ENCODE measurements at places on chromosomes 1 and 21. TPM values are rescaled to one million over a fixed set of nuclear protein-coding genes. Genes with fewer than 3 reads are reported as not detected.

- no peaks in the 10 kb centered on the region for H3K4me1 ChIP-seq
- H3K4me3 ChIP-seq: no peak overlapping the region
- H3K36me3 ChIP-seq: no peaks in the 10 kb centered on the region
- no peaks in the 10 kb centered on the region for H3K27me3 ChIP-seq
- DNase-seq: no peak
- H3K27ac ChIP-seq: no peak overlapping the region
These were observed 134.3 kb downstream of the MATN1 start for GRCh38 chr1:30589083-30589482.

SFT2D2 gene
- polyA plus RNA-seq: 2.4 TPM

TNFSF4 gene
- polyA plus RNA-seq: not detected

CBR1 gene
- polyA plus RNA-seq: 1,932 TPM

SLC30A10 gene
- 7.6 TPM for polyA plus RNA-seq

GRCh38 chr1:184650177-184650866, 104.3 kb downstream of the EDEM3 start:
- no peak overlapping the region for H3K27ac ChIP-seq
- no peak overlapping the region for H3K4me3 ChIP-seq

CD1D gene
- polyA plus RNA-seq: 9.5 TPM

DNA sequence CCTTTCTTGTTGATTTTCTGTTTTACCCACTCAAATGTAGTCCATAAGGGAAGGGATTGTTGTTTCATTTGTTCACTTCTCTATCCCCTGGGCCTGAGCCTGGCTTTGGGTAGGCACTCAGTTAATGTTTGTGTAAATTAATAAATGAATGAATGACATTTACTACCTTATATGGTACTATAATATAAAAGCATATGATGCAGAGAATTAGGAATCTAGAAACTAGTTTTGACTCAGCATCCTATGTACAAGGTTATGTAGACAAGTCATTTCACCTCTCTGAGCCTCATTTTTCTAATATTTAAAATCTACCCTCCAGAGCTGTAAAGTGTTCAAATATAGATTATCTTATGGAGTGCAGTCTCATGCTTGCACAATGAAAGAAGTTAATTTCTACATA, 68.9 kb upstream of the S1PR1 start:
- H3K27ac ChIP-seq: no peak overlapping the region
- H3K36me3 ChIP-seq: no peaks in the 10 kb centered on the region
- no peaks in the 10 kb centered on the region for H3K4me1 ChIP-seq

- DNase-seq: peak; percentile 85
- H3K27me3 ChIP-seq: no peaks in the 10 kb centered on the region
- H3K36me3 ChIP-seq: no peaks in the 10 kb centered on the region
- peaks cover 11% of the 10 kb centered on the region for H3K4me1 ChIP-seq
- H3K4me3 ChIP-seq: no peak overlapping the region
These were observed 111.9 kb upstream of the SLC25A33 start for GRCh38 chr1:9427388-9427787.

GRCh38 chr1:185526344-185527307, 207.6 kb upstream of the HMCN1 start:
- no peak overlapping the region for H3K4me3 ChIP-seq
- no peaks in the 10 kb centered on the region for H3K36me3 ChIP-seq
- peak; percentile 37 for DNase-seq

GRCh38 chr21:39332175-39332574, 16.7 kb downstream of the HMGN1 start:
- H3K4me3 ChIP-seq: no peak overlapping the region
- H3K27ac ChIP-seq: no peak overlapping the region
- DNase-seq: peak; percentile 56

DNA sequence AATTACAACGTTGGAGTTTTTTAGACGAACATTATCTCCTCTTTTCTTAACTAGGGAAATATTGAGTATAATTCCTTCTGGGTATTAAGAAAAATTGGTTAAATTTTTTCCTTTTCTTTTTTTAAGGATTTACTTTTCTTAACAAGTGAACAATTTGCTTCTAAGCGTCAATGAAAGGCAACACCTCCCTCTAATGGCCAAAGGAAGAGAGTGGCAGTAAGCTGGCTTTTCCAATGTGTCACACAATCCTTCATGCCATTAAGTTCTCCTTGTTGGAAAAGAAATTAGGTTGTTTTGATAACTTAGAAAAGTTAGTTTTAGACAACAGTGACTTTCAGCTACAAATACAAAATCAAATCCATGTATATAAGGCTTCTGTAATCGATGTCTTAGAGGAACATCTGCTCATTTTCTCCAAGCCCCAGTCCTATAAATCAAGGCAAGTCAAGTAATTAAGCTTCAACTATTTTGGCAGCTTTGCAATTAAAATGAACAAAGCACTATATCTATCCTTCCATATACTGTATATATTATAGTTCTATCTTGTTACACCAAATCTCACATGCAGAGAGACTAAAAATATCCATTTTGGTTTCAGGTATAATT, 62.8 kb downstream of the EDEM3 start:
- no peak overlapping the region for H3K4me3 ChIP-seq
- no peak overlapping the region for H3K27ac ChIP-seq
- peak; percentile 50 for DNase-seq
- H3K27me3 ChIP-seq: no peaks in the 10 kb centered on the region

DNA sequence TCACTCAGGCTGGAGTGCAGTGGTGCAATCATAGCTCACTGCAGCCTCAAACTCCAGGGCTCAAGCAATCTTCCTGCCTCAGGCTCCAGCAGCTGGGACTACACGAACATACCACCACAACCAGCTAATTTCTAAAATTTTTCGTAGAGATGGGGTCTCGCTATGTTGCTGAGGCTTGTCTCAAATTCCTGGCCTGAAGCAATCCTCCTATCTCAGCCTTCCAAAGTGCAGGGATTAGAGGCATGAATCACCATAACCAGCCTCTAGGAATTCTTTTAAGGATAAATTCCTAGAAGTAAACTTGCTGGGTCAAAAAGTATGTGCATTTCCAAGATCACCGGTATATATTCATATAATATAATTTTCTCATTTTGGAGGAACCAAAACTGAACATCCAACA, 17.6 kb upstream of the HUNK start:
- no peak overlapping the region for H3K27ac ChIP-seq
- DNase-seq: no peak
- no peaks in the 10 kb centered on the region for H3K27me3 ChIP-seq
- H3K4me3 ChIP-seq: no peak overlapping the region
- no peaks in the 10 kb centered on the region for H3K4me1 ChIP-seq

HSD3B2 gene
- polyA plus RNA-seq: 2.8 TPM

UQCRHL gene
- polyA plus RNA-seq: 3.5 TPM

DNA sequence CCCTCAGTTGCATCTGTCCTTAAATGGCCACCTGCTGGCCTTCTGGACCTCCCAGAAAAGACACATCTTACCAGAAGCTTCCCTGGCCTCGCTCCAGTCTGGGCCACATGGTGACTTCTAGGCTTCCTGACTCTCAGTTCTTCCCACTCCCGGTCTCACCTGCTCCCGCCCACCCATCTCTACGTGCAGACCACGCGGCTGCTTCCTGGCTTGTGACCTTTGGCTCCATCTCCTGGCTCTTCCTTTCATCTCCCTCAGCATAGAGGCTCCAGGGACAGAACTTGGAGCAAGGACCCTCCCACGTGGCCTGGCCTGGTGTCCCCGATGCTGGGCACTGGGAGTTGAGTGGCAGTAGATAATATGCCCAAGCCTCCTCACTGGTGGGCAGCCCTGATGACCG, 124.9 kb upstream of the IRF2BP2 start:
- no peak overlapping the region for H3K4me3 ChIP-seq
- no peaks in the 10 kb centered on the region for H3K36me3 ChIP-seq
- H3K4me1 ChIP-seq: peaks cover 3% of the 10 kb centered on the region

ASAP3 gene
- 14.6 TPM for polyA plus RNA-seq

GRCh38 chr1:246565751-246566127, 322 bp downstream of the TFB2M start:
- no peak for DNase-seq
- H3K4me3 ChIP-seq: peak overlapping the region; percentile 94
- H3K27me3 ChIP-seq: no peaks in the 10 kb centered on the region
- H3K27ac ChIP-seq: peak overlapping the region; percentile 86
- no peaks in the 10 kb centered on the region for H3K36me3 ChIP-seq

DNA sequence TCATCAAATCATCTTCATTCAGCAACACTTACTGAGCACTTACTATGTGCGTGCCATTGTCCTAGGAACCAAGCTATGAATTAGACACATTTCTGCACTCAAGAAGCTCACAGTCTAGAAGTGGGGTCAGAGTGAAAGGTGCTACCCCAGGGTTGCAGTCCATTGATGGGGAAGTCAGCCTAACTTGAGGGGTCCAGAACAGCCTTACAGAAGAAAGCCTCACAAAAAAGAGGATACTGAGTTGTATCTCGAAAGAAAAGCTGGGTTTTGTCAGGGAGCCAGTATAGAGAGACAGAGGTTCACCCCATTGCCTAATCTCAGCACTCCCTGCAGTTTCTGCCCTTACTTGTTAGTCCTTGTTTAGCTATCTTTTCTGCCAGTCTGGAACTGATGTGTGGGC, 153.1 kb upstream of the JUN start:
- H3K36me3 ChIP-seq: no peaks in the 10 kb centered on the region
- no peaks in the 10 kb centered on the region for H3K4me1 ChIP-seq
- no peak overlapping the region for H3K27ac ChIP-seq
- H3K27me3 ChIP-seq: no peaks in the 10 kb centered on the region

GRCh38 chr1:41320895-41321676, 40.1 kb upstream of the FOXO6 start:
- DNase-seq: no peak
- no peak overlapping the region for H3K27ac ChIP-seq
- H3K4me1 ChIP-seq: no peaks in the 10 kb centered on the region
- no peaks in the 10 kb centered on the region for H3K36me3 ChIP-seq

DNA sequence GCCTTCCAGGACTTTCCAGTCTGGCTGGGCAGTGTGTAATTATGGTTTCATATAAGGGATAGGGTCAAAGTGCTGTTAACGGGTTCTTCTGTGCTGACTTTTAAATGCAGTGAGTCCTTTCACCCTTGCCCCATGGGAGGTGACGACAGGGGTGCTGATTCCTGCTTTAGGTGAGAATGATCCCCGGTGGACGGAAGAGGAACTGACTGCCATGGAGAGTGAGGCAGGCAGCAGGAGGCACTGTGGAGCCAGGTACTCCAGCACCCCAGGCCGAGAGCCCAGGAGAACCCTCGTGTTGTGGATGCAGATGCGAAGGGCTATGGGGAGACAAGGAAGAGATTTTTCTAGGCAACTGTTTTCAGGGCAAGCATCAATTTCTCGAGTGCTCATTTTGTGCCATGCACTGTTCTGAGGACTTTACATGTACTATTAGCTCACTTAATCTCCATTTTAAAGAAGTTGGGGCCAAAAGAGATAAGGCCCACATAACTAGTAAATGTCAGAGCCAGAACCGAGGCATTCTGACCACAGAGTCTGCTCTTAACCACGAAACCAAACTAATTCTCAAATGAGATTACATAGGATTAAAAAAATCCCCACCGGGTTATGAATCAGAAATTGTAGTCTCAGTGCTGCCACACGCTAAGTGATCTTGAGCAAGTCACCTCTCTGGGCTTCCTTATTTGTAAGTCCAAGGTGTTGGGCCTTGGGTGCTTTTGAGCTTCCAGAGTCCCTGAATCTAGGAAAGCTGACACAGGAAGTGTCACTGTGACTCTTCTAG, 28.2 kb downstream of the STPG1 start:
- H3K27ac ChIP-seq: no peak overlapping the region
- DNase-seq: peak; percentile 40
- H3K27me3 ChIP-seq: no peaks in the 10 kb centered on the region
- H3K4me3 ChIP-seq: no peak overlapping the region
- H3K4me1 ChIP-seq: no peaks in the 10 kb centered on the region
- H3K36me3 ChIP-seq: no peaks in the 10 kb centered on the region

TBX15 gene
- not detected for polyA plus RNA-seq

AGT gene
- 3.8 TPM for polyA plus RNA-seq

FMO5 gene
- polyA plus RNA-seq: 23.2 TPM

GRCh38 chr1:183375381-183375780, 42.8 kb downstream of the NMNAT2 start:
- no peaks in the 10 kb centered on the region for H3K4me1 ChIP-seq
- H3K27ac ChIP-seq: no peak overlapping the region
- no peaks in the 10 kb centered on the region for H3K36me3 ChIP-seq
- no peak for DNase-seq
- no peak overlapping the region for H3K4me3 ChIP-seq

KRTAP23-1 gene
- not detected for polyA plus RNA-seq

CD84 gene
- polyA plus RNA-seq: 0.94 TPM

CCDC27 gene
- 0.27 TPM for polyA plus RNA-seq

DNA sequence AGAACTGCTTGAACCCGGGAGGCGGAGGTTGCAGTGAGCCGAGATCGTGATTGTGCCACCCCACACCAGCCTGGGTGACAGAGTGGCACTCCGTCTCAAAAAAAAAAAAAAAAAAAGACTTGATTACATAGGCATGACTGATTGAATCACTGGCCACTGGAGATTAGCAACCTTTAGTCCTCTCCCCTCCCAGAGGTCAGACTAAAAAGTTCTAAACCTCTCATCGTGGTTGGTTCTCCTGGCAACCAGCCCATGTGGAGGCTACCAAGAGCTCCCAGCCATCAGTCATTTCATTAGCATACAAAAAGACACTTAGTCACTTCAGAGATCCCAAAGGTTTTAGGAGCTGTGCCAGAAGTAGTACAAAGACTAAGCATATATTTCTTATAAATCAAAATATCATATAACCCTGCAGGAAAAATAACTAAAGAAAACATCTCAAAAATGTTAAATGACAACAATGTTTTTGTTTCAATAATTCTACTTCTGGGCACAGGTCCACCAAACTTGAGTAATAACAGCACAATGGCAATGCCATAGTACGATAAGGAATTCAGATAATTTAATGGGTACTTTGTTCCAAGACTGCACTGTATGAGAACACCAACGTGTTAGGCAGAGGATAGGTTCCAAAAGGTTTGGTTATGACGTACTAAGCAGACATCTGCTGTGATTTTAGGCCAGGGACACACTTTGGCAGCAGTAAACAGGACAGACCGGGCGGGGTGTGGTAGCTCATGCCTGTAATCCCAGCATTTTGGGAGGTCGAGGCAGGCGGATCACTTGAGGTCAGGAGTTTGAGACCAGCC, 18.1 kb downstream of the USP48 start:
- H3K36me3 ChIP-seq: no peaks in the 10 kb centered on the region
- no peak overlapping the region for H3K27ac ChIP-seq
- H3K4me1 ChIP-seq: no peaks in the 10 kb centered on the region

GRCh38 chr1:205604825-205605505, 26.8 kb downstream of the ELK4 start:
- peaks cover 3% of the 10 kb centered on the region for H3K4me1 ChIP-seq
- H3K36me3 ChIP-seq: peaks cover 19% of the 10 kb centered on the region
- H3K27ac ChIP-seq: no peak overlapping the region
- H3K4me3 ChIP-seq: no peak overlapping the region

All from small intestine (tissue), 16 donors.